Left kidney (tissue), 8 donors: ENCODE measurements at places on chromosomes 7 and 10. TPM values are rescaled to one million over a fixed set of nuclear protein-coding genes. Genes with fewer than 3 reads are reported as not detected.

GRCh38 chr10:77592946-77593636 is 44.5 kb downstream of the KCNMA1 start:
- DNase-seq, result no peak

DNA sequence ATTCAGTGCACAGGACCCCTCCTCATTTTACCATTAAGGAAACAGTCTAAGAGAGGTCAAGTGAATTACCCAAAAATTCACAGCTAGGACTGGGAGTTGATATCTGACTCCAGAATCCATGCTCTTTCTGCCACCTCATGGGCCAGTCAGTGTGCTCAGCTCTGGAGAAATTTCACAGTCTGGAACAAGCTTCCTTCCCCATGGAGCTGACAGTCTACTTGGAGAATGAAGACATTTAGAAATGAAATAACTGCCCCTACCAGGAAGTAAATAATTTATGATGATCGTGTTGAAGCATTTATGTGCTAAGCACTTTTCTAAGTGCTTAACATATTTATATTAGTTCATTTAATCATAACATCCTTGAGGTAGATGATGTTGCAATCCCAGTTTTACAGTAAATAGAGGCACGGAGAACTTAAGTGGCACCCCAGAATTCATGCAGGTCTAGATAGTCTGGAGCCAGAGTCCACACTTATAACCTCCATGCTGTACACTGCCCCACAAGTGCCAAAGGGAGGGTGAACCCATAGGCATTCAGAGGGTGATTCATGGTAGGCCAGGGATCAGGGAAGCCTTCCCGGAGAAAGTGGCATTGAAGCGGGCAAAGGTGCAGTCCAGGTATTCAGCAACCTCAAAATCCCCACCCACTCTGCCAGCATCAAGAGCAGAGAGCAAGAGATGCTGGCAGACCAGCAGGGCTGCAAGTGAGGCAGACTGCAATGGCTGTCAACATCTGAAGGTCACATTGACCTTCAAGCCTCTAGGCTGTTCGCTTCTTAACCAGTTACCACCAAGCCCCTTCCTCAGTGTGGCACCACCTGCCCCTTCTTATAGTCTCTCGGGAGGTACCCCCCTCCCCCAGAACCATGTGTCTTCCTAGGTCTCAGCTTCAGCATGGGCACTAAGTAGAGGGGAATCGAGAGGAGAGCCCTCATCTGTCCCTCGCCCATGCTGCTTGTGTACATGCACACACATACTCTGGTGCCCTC is 38.4 kb upstream of the LRRC4 start:
- DNase-seq, result no peak

DNA sequence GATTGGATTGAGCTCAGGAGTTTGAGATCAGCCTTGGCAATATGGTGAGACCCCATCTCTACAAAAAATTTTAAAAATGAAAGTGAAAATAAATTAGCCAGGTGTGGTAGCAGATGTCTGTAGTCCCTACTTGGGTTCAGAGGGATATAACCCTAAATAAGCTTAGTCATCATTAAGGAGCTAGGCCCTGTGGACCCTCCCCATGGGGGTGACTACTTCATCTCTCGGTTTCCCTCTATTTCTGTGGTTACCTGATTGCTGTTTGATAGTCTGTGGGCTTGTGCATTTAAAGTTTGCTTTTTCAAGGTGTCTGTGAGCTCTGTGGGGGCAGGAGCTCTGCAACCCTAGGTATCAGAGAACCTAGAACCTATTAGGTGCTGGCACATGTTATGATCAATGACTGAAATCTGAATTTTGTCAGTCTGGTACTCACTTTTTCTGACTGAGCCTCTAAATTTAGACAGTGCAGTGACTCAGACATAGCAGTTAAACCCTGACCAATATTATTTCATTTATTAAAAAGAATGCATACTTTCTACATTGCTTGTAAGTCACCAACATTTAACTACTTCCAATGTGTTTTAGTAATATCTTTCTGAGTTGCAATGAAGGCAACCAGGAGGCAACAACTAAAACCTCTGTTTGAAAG is 8.1 kb upstream of the CUZD1 start:
- no peak for DNase-seq

DNA sequence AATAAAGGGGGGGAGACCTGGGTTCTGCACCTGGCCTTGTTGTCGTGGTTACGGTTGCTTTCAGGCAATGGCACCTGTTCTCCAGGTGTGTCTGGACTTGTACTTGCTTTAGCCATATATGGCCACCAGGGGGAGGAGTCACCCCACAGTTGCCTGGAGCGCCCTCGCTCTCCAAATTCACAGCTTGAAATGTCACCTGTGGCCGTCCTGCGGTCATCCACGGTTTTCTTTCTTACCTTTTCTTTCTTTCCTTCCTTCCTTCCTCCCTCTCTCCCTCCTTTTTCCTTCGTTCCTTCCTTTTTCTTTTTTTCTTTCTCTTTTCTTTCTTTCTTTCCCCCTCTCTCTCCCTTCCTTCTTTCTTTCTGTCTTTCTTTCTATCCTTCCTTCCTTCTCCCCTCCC is 157.2 kb upstream of the ZNF92 start:
- peak; percentile 47 for DNase-seq

DNA sequence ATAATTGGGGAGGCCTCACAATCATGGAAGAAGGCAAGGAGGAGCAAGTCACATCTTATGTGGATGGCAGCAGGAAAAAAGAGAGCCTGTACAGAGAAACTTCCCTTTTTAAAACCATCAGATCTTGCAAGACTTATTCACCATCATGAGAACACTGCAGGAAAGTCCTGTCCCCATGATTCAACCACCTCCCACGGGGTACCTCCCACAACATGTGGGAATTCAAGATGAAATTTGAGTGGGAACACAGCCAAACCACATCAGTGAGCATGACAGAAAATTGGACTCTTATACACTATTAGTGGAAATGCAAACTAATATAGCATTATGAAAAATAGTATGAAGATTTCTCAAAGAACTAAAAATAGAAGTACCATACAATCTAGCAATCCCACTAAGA is 271.2 kb downstream of the MAGI2 start:
- DNase-seq, result no peak

Gene ALOX5
- 3.5 TPM for polyA plus RNA-seq

- no peak for DNase-seq
Measured at GRCh38 chr10:43854007-43854406, 205.3 kb upstream of the ZNF32 start.

GRCh38 chr10:121405953-121406352 is 192.3 kb downstream of the FGFR2 start:
- no peak for DNase-seq
